Osteoblast (primary cell): ENCODE measurements at places on chromosomes 6 and 20. TPM values are rescaled to one million over a fixed set of nuclear protein-coding genes. Genes with fewer than 3 reads are reported as not detected.

DNA sequence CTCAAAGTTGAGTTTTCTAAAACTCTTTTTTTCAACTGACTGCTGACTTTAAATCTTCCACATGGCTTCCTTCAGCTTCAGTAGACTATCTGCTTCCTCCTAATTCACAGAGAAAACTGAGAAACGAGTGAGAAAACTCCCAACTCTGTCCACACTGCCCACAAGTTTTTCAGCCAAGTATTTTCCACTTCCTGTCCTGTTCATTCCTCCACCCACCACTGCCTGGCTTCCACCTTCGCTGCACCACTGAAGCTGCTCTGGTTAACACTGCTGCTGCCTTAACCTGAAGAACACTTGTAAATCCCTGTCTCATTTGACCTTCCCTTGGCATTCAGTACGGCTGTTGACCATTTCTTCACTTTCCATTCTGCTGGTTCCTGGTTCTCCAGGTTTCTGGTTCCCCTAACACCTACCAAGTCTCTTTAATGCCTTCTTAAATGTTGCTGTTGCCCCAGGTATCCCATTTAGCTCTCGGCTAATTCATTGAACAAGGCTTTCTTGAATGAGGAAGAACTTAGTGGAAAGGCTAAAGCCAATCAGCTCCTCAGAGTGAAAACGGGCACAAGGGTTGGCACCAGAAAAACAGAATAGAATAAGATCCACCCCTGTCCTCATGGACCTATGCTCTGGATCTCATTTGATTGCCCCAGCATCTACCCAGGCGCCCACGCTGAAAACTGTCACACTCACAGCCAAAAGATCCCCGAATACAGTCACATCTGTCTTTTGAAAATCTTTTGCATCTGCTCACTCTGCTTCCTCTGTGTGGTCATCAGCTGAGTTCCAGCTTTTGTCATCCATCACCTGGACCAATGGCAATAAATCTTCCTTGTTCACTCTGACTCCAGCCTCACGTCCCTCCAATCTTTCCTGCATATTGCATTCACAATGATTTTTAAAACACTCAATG, 104.4 kb upstream of the TAB2 start:
- no peak overlapping the region for H3K27ac ChIP-seq
- no peaks in the 10 kb centered on the region for H3K27me3 ChIP-seq
- no peak for DNase-seq
- H3K4me1 ChIP-seq = peaks cover 33% of the 10 kb centered on the region

DNA sequence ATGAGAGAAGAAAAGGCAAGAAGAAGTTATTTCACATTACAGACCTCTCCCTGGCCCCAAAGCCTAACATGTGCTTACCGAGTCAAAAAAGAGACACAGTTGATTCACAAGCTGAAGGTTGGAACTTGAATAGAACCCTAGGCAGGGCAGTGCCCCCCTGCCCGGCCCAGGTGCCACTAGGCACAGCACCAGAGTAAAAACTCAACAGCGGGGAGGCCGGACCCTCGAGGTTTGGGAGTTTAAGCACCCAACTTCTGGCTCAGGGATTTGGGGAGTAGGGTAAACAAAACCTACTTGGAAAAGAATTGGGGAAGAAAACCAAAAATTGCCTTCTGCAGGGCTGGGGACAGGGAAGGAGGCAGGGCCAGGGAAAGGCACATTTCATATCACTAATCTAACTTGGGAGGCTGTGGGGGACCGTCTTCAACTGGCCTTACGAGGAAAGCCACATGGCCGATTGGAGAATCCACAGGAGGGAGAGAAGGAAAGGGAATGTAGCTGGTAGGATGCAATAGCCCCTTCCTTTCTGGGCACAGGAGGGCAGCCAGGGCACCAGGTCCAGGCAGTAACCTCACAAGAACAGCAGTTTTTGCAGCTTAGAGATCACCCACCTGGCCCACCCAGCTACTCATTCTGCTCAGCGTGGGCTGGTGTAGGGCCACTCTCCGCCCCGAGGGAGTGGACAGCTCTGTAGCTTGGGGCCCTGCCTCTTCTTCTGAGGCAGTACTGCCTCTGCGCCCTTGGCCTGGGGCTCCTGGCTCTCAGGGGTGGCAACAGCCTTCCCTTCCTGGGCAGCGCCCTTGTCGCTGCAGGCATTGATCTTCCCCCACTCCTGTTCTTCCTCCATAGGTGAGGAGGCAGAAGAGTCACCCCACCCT, 1.8 kb upstream of the HEBP2 start:
- DNase-seq = no peak
- H3K4me3 ChIP-seq = no peak overlapping the region

DNA sequence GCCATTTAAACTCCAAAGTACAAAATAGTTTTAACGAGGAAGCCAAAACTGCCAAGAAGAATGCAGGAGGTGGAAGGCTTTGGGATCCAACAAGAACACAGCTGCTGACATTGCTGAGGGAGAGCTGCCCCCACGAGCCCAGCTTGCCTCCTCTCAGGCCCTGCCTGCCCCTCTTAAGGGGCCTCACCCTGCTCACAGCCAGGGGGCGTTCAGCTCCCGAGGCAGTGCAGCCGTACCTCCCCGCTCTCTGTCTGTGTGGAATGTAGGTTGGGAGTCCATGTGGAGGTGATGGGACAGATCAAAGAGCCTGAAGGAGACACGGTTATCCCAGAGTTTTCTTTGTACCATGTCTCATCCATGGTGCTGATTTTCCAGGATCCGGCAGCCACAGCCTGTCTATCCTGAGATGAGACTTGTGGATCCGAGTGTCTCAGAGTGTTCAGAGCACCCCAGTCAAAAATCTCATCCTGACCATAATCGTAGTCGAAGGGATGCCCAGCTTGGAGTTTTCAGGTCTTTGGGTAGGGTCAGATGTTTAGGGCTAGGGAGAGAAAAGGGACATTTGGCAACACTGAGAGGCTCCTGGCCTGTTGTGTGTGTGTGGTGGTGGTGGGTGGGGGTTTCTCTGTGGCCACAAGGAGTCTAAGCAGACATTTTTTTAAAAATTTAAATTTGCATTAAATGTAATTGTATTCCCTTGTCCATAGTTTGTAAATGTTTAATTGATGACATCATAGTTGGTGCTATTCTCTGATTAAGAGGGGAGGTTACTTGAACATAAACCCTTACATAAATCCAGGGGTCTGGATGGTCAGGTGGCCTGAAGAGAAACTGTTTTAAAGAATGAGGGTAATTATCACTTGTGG, 111.4 kb upstream of the CLDN20 start:
- H3K36me3 ChIP-seq = peaks cover 11% of the 10 kb centered on the region
- peaks cover 27% of the 10 kb centered on the region for H3K4me1 ChIP-seq
- no peak overlapping the region for H3K4me3 ChIP-seq
- peak; percentile 14 for DNase-seq
- no peak overlapping the region for H3K27ac ChIP-seq

GFRAL gene
- total RNA-seq = not detected in 2 replicates

SIRPG gene
- total RNA-seq = not detected in 2 replicates

RCAN2 gene
- total RNA-seq = 14.1 and 15.6 TPM in 2 replicates
